SW 1271 (cell line): ENCODE measurements at places on chromosomes 5 and 9.

GRCh38 chr9:8160787-8161186, 361.2 kb upstream of the DMAC1 start:
- no peak for DNase-seq

GRCh38 chr9:124928116-124928515, 12.8 kb downstream of the GOLGA1 start:
- no peak for DNase-seq

DNA sequence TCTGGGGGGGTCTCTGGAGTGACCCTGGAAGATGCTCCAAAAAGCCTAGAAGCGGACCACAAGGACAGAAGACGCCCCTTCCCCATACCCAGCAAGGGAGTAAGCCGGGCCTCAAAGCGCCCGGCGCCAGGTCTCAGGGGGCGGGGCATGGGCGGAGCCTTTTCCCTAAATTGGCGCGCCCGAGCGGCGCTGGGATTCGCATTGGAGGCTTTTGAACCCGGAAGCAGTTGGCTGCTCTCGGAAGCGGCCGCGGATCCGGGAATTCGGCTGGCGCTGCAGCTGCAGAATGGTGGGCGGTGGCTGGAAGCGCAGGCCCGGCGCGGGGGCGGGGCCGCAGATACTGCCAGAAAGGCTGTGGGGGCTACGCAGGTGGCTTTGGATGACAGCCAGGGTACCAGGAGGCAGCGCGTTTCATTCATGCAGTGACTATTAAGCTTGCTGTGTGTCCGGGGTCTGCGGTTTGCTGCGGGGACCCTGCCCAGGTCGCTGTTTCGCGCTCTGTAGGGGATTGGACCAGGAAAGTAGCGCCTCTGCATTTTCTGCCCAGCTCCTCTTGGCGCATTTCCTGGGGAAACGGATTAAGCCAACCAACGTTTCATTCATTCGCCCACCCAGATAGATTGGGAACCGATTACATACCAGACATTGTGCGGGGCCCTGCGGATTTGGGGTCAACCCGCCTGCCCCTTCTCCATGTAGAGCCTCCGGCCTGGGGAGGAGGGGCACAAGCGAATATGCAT, 83.0 kb upstream of the FREM1 start:
- DNase-seq = no peak

GRCh38 chr5:142630927-142631539, 54.9 kb downstream of the FGF1 start:
- DNase-seq = no peak
